ENCODE measurements at places on chromosomes 2 and 18. TPM values are rescaled to one million over a fixed set of nuclear protein-coding genes. Genes with fewer than 3 reads are reported as not detected.

- DNase-seq, result no peak
Measured at GRCh38 chr2:189540551-189540950, 40.0 kb downstream of the SLC40A1 start.

GRCh38 chr2:196403471-196403870 lies 232.1 kb upstream of the STK17B start:
- no peak for DNase-seq

GRCh38 chr2:108271691-108272253 lies 16.9 kb upstream of the SULT1C2 start:
- peak; percentile 48 for DNase-seq

GRCh38 chr2:227782804-227783203 lies 30.8 kb upstream of the CCL20 start:
- no peak for DNase-seq

DNA sequence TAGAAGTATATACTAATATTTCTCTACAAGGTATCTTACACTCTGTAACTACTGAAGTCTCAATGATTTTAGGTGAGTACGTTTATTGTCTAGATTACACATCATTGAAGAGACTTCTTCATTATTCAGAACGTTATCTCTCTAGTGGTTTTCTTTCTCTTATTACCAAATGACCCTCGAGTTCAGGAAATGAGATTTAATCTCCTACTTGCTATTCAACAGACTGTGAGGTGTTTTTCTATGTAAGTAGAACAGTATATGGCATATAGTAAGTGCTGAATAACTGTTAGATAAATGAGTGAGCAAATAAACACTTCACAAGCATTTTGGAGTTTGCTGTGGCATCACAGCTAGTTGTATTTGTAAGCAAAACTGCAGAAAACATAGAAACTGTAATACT lies 947.2 kb upstream of the SLC39A10 start:
- DNase-seq, result no peak

GRCh38 chr2:224798180-224798579 lies 82.0 kb upstream of the CCDC195 start:
- no peak for DNase-seq

- DNase-seq, result no peak
Measured at GRCh38 chr2:131077182-131077846, 15.9 kb downstream of the FAM168B start.

- no peak for DNase-seq
Measured at GRCh38 chr2:191686729-191687128, 8.8 kb downstream of the NABP1 start.

GRCh38 chr18:23209796-23210195 lies 74.5 kb downstream of the CABLES1 start:
- no peak for DNase-seq

DNA sequence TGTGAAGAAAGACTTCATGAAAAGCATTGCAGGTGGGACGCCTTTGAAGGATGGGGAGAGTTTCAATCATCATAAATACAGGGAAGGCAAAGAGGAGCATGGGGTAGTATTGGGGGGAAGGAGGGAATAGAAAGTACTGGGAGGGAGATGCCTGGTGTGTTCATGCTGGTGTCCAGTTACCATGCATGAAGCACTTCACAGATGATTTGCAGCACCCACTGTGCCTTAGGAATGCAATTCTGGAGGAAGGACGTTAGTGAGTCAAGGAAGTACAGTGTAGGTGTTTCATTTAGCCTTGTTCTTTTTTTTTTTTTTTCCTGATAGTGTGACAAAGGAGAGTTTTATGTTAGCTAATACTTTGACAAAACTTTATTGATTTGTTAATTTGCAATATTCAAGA lies 36.8 kb downstream of the ADAM23 start:
- DNase-seq, result no peak

DNA sequence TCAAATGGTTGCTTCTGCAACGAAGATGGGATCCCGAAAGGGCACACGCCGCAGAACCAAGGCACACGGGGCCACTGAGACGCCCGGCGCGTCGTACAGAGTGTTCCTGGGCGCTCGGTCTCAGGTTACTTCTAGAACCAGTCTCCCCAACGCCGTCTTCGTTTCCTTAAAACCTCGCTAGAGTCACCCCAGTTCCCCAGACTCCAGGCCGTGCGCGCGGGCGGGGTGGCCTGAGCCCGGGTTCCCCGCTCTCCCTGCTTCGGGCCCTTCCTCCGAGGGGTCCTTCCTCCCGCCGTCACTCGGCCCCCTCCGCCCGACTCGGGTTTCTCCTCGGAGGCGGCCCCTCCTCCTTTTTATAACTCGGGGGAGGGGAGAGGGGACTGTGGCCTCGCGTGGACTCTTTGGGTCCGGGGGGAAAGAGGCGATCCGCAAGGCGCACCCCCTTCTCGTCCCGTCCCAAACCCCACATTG lies 774 bp upstream of the FZD7 start:
- DNase-seq, result peak; percentile 79

DNA sequence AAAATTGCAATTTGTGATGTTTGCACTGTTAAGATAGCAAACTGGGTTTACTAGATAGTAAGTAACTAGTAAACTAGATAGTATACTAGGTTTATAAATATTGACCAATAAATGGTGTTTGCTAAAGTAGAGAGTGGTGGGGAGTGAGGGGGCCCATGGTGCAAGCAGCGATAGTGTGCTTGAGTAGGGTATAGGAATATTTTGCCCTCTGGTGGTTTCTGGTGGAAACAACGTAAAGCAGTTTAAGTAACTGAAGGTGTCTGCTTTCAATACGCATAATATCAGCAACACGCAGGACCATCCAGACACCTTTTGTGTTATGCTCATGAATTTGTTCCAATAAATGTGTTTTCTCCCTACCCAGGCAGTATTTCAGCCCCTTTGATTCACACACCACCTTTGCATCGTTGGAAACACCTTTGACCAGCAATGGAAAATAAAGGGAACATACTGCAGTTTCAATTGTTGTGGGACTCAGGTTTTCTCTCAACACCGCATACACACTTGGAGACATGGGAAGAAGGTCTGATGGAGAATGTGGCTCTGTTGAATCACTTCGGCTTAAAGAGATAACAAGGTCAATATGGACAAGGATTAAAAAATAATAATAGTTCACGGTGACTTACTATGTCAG lies 16.7 kb upstream of the STAT1 start:
- DNase-seq, result no peak

DNA sequence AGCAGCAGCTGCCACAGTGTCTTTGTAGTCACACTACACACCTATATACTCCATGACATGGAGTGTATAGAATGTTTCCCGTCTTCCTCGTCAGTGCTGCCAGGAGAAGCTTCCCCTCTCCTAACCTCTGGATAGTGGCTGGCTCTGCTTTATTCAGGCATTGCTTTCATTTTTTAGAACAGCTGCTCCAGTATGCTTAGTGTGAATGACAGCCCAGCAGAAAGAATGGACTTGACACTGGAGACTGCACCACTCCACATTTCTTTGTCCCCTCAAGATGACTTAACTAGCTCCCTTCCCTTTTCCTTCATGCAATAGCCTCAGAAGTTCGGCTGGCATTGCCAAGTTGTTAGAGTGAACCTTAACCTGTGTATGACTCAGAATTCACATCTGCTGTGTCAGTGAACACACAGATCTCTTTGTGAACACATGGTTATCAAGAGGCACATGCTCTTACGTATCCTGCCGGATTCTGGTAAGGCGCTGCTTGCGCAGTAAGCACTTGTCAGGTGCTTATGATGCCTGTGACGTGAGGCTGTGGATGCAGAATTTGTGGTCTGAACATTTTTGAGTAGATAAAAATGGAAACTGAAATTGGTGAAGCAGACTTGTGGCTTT lies 73.9 kb downstream of the NEDD4L start:
- DNase-seq, result no peak

DNA sequence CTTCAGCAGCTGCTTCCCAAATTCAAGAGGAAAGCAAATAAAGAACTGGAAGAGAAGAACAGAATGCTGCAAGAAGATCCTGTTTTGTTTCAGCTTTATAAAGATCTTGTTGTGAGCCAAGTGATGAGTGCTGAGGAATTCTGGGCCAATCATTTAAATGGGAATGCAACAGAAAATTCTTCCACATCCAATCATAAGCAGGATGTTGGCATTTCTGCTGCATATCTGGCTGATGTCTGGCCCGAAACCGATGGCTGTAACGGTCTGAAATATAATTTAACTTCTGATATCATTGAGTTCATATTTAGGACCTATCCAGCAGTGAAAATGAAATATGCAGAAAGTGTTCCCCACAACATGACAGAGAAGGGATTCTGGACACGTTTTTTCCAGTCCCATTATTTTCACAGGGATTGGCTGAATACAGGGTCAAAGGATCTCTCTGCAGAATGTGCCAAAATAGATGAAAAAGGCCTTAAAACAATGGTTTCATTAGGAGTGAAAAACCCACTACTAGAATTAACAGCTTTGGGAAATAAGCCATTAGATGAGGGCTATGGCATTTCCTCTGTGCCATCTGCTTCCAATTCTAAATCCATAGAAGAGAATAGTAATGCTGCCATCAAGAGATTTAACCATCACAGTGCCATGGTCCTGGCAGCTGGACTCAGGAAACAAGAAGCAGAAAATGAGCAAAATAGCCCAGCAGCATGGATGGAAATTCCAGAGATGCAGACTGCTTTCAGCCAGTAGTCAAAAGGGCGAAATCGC lies 175.6 kb downstream of the MC4R start:
- peak; percentile 41 for DNase-seq

- DNase-seq, result no peak
Measured at GRCh38 chr2:239905884-239906654, 119.1 kb downstream of the NDUFA10 start.

GRCh38 chr2:67650291-67651133 lies 253.4 kb downstream of the ETAA1 start:
- peak; percentile 91 for DNase-seq

- no peak for DNase-seq
Measured at GRCh38 chr18:74841248-74841647, 243.6 kb downstream of the ZNF407 start.

- DNase-seq, result no peak
Measured at GRCh38 chr18:7626175-7626921, 59.2 kb downstream of the PTPRM start.

- DNase-seq, result no peak
Measured at GRCh38 chr2:211737282-211737681, 801.3 kb downstream of the ERBB4 start.

DNA sequence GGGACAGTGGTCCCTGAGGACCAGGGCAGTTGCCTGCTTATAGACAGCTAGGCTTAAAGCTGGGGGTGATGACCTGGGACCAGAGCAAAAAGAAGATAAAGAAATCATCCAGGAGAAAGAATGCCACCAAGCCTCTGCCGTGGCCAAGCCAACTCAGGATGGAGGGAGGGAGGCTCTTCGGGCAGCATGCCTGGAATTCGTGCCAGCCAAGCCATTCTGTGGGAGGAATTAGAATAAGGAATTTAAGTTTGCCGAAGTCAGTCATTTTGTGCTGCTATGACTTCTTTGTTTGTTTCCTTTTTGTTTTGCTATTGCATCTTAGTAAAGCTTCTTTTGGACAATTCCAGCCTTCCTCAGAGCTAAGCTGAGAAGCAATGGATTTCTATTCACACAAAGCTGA lies 124.1 kb downstream of the EN1 start:
- DNase-seq, result no peak

Gene RBM44
- not detected for polyA plus RNA-seq

Gene C18orf54
- polyA plus RNA-seq, result 7.3 TPM

Gene STPG4
- polyA plus RNA-seq, result not detected

Gene HAAO
- polyA plus RNA-seq, result 13.5 TPM

Gene REG1B
- not detected for polyA plus RNA-seq

Gene PTRHD1
- polyA plus RNA-seq, result 44.7 TPM

Gene NOSTRIN
- polyA plus RNA-seq, result 18.4 TPM

Gene CTNNA2
- polyA plus RNA-seq, result 0.85 TPM

Gene PLA2R1
- polyA plus RNA-seq, result 3.4 TPM

Gene ADRA2B
- polyA plus RNA-seq, result 2.6 TPM
